Activated CD8-positive, alpha-beta memory T cell treated with anti-CD3 and anti-CD28 coated beads for 48 hours (primary cell): ENCODE measurements at places on chromosomes 6 and 20.

GRCh38 chr6:170144571-170145271 lies 146.2 kb downstream of the DLL1 start:
- no peak for DNase-seq

DNA sequence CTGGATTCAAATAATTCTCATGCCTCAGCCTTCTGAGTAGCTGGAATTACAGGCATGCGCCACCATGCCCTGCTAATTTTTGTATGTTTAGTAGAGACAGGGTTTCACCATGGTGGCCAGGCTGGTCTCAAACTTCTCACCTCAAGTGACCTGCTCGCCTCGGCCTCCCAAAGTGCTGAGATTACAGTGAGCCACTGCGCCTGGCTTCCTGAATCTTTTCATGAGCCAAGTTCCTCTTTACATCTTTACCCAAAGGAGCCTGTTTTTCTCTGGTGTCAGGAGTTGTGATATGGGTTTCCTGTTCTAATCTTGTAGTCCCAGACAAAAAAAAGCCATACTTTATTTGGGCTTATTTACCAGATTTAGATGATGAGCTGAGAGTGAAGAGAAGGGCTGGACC lies 34.4 kb downstream of the PCNA start:
- no peak for DNase-seq

DNA sequence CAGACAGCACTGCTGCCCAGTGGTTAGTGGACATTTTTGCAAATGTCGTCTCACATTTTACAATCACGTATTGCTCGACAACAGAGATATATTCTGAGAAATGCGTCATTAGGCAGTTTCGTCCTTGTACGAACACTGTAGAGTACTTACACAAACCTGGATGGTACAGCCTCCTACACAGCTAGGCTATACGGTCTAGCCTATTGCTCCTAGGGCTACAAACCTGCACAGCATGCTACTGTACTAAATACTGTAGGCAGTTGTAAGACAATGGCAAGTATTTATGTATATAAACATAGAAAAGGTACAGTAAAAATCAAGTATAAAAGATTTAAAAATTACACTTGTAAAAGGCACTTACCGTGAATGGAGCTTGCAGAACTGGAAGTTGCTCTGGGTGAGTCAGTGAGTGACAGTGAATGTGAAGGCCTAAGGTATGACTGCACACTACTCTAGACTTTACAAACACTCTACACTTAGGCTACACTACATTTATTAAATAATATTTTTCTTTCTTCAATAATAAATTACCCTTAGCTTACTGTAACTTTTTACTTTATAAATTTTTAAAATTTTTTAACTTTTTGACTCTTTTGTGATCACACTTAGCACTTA lies 43.1 kb downstream of the ALDH5A1 start:
- DNase-seq: no peak

- DNase-seq: no peak
These were observed 166.0 kb downstream of the DLL1 start for GRCh38 chr6:170124836-170125235.

- DNase-seq: no peak
These were observed 130.4 kb downstream of the INSM1 start for GRCh38 chr20:20498076-20498861.

- DNase-seq: no peak
These were observed 6.0 kb upstream of the PTPRA start for GRCh38 chr20:2867081-2867864.

GRCh38 chr6:166418691-166419143 lies 36.0 kb upstream of the MPC1 start:
- DNase-seq: no peak

- no peak for DNase-seq
These were observed 25.7 kb downstream of the CFAP61 start for GRCh38 chr20:20078041-20078440.

DNA sequence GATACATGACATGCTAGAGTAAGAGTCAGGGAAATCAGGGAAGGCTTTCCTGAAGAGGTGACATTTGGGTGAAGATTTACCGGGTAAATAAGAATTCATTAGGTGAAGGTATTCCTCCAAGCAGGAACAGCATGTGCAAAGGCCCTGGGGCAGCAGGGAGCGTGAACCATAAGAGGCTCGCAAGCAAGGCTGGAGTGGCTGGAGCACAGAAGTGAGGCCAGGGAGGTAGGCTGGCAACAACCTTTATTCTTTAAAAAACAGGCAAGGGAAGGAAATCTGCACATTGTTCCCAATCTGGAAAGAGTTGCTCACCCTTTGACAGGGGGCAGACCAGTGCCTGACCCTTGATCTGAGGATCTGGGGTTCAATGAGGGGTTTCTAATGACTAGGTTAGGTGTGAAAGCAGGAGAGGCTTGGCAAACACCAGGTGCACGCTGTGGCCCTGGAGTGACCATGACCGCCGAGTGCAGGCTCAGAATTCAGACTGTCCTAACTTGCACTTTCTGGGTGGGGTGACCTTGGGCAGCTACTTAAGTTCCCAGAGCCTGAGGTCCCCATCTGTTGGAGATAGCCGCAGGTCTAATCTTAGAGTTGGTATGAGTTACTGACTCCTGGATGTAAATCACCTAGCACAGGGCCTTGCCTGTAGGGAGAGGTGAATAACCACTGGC lies 1.9 kb downstream of the KIAA1755 start:
- no peak for DNase-seq

DNA sequence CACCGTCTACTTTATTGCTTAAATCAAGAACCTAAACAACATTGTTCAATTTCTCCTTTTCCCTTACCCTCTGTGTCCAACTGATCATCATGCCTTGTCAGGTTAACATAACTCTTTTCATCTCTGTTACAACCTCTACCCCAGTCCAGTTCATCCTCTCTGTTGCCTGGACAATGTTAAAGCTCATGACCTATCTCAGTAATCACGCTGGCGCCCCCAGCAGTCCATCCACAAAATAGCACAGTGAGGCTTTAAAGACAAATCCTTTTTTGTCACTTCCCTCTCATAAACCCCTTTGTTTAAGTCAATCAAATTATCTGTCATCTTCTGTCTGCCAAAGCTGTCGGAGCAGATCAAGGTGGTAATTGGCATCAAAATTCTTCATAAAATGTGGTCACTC lies 140.1 kb downstream of the QKI start:
- DNase-seq: no peak
